ENCODE measurements at places on chromosomes 4 and X.
A peak's percentile ranks its signal among the peaks of the same experiment; 100 is the strongest.

GRCh38 chr4:94177822-94178221 is 29.8 kb upstream of the SMARCAD1 start:
- no peak for DNase-seq

GRCh38 chr4:40749717-40750460 is at the start of gene NSUN7:
TSS of gene NSUN7 (plus strand) at chr4:40749955. CDS start at chr4:40750694, 739 bp downstream.
- DNase-seq = no peak

DNA sequence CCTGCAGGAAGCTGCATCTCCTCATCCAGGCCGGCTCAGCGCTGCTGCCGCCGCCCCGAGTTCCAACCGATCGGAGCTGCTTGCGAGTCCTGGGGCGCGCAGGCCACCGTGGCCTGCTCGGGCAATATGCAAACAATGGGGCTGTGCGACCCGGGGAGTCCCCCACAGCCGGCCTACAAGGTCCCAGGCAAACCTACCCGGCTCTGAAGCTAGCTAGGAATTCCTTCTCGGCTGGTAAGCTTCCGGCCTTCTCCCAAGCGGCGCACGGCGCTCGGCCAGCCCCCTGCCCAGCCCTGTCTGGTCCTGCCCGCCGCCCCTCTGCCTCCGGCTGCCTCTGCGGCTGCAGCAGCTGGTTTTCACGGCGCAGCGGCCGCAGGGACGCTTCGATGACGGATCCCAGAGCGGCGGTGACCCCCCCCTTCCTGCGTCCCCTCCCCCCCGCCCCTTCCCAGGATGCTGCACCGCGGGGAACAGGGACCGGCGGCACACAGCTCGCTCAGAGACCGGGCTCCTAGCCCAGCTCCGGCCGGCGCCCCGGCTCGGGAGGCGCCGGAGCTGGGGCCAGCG is 59.4 kb downstream of the TSC22D3 start:
- no peak for DNase-seq

GRCh38 chr4:131388277-131388676 is 1760.8 kb upstream of the PCDH10 start:
- DNase-seq = no peak

- DNase-seq = no peak
Observed at GRCh38 chrX:47223476-47224250, 5.2 kb downstream of the CDK16 start.

DNA sequence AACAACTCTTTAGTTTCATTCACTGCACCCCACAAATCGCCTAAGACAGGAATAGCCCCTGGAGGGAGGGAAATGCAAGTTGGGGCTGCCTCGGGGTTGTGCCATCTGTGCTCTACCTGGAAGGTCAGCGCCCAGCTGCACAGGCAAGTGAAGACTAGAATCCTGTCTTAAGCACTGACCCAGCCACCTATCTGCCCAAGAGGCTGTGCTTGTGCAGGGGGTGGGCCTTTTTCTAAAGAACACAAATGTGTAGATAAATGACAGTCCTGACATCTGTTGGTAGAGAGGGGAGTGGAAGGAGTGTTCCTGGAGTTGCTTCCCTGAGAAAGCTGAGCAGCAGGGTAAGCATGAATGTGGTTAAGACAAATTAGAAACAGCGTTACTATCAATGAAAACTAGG is 15.7 kb downstream of the ZNF518B start:
- DNase-seq = no peak

GRCh38 chr4:158065603-158066002 is 107.2 kb downstream of the GASK1B start:
- no peak for DNase-seq

GRCh38 chr4:150581056-150581605 is 820 bp upstream of the MAB21L2 start:
- DNase-seq = no peak

DNA sequence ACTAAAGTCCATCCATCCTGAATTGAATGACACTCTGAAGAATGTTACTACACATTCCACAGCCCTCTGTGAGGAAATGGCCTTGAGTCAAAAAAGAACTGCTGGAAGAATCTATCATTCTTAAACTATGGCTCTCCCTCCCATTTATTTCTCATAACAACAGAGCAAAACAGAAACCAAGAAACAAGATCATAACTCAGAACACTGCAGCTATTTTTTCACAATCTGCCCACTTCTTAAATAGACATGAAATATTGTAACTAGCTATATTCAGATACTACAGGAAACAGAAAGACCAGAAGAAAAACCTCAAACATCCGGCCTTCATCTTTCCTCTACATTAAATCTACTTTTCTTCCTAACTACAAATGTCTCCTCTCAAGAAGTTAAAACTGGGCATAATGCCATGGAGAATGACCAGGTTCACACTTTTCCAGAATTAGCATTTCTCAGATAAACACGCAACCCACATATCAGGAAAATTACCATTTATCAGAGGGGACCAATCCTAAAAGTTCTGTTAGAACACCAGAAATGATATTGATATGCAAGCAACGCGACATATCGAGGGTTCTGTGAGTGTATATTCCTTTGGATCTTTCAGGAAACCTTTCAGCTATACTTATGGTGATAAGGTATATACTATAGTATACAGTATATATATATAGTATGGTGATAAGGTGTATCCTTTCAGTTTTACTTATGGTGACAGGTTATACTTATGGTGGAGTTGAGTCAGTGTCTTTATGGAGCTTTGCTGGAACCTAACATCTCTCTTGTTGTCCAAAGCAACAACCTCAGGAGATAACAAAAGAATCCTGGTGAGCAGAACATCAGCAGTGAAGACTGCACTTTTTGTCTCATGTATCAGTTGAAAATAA is 60.4 kb upstream of the IRF2 start:
- peak; percentile 56 for DNase-seq

DNA sequence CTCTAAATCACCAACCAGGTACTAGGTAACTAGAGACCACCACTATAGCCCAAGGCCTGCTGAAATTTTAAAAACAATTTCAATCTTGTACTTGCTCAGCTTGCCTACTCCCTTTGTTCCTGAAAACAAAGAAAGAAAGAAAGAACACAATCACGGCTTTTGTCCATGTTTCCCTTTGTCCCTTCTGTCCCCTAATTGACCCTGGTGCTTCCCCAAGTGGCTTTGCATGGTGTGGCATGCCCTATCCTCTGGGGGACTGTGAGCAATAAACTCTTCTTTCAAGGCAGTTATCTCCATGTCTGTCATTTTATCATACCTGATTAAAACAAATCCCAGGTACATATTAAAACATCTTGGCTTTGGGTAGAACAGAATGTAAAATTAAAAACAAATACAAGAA is 94.8 kb downstream of the ARSJ start:
- no peak for DNase-seq

DNA sequence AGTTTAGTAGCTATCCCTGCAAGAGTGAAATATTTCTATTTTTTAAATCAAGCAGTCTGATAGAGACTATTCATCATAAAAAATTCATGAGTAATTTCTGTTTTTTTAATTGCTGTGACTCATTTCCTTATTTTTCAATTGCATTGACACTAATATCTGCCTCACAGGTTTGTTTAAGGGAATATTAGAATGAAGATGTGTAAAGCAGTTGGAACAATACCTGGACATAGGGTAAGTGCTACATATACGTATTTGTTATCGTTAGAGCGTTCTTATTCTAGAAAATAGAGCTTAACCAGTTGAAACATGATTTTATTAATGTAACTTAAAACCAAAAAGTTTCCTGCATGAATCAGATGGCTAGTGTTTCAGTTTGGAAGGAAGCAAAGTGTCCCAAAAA is 2211.3 kb downstream of the PCDH7 start:
- DNase-seq = no peak

- no peak for DNase-seq
Observed at GRCh38 chrX:75278991-75279390, 5.1 kb downstream of the UPRT start.

- DNase-seq = no peak
Observed at GRCh38 chr4:183399126-183399522, 45.3 kb upstream of the CDKN2AIP start.

- DNase-seq = no peak
Observed at GRCh38 chr4:91577864-91578263, 725.9 kb upstream of the GRID2 start.

DNA sequence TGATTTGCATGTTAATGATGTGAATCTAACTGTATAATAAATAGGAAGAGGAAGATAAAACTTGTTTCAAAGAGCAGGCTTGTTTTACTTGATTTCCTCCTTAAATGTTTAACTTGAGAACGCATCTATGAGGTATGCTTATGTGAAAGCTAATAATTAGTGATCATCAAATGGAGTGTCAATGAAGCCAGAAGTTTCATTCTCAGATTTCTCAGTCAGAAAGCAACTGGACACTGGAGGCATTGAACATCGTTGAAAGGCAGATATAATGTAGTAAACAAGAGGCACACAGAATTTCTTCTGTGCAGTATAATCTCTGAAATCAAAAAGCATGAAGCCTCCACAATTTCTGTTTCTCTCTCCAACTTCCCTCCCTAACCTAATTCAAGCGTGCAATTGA is 672.9 kb downstream of the ADGRL3 start:
- DNase-seq = no peak

DNA sequence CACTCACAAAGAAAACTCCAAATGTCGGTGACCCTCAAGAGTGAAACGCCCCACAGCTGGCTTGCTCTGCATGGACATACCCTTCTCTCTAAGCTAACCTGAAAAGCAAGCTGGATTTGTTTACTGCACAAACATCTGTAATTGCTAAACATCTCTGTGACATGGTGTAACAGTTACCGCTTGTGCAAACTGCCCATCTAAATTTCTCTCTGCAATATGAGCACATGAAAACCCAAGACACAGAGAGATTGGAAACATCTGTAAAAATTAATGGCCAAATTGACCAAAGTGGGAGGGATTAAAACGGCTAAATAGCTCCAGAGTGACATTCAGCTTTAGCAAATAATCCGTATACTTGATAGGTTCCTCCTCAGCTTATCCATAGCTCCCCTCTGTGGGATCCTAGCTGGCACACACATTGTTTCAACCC is 155.0 kb upstream of the MAP3K15 start:
- peak; percentile 88 for DNase-seq

DNA sequence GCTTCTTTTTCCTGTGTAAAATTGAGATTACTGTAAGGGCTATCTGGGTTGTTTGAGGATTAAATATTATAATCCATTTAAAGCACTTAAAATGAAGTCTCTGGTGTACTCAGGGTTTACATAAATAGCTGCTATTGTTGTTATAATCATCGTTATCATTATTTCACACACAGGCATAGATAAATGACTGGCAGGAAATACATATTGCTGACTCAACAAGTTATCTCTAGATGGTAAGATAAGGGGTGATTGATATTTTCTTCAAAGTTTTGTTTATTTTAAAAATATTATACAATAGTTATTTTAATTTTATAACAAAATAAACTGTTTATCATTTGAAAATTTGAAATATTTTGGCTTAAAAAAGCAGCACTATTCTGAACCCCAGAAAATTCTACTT is 134.3 kb upstream of the DCAF12L2 start:
- DNase-seq = no peak

DNA sequence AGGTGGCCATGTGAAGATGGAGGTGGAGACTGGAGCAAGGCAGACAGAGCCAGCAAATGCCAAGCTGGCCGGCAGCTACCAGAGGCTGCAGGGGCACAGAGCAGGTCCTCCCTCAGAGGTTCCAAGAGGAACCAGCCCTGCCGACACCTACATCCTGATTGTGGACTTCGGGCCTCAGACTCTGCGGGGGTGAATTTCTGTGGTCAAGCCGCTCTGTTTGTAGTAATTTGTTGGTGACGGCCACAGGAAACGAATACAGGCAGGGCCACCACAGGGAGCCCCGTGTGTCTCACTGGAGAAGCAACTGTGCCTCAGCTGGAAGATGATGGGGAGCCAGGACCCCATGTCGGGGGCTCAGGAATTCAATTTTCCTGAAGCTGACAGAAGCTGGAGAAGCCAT is 28.3 kb downstream of the ZFYVE28 start:
- no peak for DNase-seq

- peak; percentile 83 for DNase-seq
Observed at GRCh38 chrX:130079824-130080406, 30.4 kb downstream of the ELF4 start.

- DNase-seq = no peak
Observed at GRCh38 chr4:173924561-173924960, 358.9 kb downstream of the FBXO8 start.

DNA sequence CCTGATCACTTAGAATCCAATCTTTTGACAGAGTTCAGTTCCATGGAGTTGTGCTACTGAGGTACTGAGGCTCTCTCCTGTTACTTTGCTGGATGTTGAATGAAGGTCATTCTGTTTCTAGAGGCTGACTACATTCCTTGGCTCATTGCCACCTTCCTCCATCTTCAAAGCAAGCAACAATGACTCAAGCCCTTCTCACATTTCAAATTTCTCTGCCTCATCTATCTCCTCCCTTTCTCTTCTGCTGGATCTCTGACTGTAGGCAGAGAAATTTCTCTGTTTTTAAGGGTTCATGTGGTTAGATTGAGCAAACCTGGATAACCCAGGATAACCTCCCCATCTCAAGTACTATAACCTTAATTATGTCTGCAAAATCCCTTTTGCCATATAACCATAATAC is 775.4 kb downstream of the STPG2 start:
- peak; percentile 58 for DNase-seq

DNA sequence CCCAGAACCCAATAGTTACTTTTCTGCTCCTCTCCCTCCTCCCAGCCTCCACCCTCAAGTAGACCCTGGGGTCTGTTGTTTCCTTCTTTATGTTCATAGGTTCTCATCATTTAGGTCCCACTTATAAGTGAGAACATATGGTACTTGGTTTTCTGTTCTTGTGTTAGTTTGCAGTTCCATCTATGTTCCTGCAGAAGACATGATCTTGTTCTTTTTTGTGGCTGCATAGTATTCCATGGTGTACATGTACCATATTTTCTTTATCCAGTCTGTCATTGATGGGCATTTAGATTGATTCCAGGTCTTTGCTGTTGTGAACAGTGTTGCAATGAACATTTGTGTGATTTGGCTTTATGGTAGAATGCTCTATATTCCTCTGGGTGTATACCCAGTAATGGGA is 47.8 kb upstream of the LEF1 start:
- no peak for DNase-seq

- no peak for DNase-seq
Observed at GRCh38 chr4:93810340-93810992, 18.1 kb upstream of the ATOH1 start.

DNA sequence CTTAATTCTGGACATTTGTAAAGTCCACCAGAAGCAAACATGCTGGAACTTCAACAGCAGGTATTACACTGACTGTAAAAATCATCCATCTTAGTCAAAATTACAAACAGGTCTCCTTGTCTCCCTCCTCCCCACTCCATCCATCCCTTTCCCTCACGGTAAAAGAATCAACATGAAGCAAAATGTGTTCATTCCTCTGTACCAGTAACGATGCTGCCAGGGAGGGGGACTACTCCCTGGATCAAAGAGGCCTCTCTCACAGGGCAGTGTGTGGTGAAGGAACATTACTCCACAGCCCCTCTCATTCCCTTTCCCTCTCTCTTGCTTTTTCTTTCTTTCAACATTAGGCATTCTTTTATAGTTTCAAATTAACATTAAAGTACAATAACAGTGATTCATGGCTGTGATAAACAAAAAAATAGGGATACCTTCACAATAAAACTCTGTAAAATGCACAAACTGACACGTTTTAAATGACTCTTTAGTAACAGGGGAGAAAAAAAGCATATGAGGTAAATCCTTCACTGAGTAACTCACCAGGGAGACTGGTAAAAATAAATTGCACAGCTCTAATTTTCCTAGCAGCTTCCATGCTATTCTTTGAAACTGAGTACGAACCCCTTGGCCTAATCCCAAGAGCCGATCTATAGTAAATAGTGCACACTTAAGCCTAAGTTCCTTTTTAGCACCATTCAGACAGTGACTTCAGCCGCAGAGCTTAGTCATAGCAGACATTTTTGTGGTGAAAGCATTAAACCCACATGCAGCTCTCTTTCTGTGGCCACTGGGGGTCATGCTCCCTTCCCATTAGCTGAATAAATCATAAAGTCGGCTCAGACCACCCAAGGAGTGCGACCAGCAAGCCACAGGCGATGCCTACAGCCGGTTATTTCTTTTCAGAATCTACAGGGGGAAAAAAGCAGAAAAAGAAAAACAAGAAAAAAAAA is 215.6 kb upstream of the GYPA start:
- DNase-seq = peak; percentile 87

All from fibroblast of mammary gland (primary cell).